Ovary (tissue), 10 donors: ENCODE measurements at places on chromosomes 5 and 9. TPM values are rescaled to one million over a fixed set of nuclear protein-coding genes. Genes with fewer than 3 reads are reported as not detected.

DNA sequence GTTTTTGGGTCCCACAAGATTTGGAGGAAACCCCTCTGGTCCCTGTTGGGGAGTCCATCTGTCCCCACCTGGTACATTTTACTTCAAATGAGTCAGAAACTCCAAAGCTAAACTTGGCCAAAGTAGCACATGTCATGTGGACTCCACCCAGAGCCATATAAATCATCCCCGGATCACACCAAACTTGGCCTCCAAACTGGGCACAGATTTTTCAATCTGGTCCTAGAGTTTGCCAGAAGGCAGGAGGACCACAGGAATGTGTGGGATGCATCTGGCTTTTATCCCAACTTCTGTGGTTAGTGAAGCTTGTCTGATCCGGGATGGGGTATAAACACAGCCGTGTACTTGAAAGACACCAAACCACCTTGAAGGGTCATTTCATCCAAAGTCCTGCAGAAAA, 66.3 kb downstream of the MAT2B start:
- peak; percentile 11 for DNase-seq

- DNase-seq: no peak
These were observed 28.3 kb downstream of the LRRC70 start for GRCh38 chr5:62606878-62607277.

DNA sequence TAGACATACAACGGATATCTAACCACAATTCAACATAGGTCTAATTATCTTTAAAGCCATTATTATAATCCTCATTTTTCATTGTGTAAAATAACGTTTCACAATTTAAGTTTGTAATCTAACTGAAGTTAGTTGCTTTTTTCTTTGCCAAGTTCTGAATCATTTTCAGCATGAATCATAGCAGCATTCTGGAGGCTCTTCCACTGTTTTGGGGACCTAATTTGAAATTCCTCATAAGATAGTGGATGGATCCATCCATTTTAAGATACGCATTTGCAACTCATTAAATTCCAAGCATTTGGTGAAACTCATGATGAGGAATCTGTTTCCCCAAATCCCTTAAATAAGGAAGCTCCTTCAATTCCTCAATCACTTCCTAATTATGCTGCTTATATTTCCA, 447.1 kb upstream of the CDH10 start:
- DNase-seq: no peak

DNA sequence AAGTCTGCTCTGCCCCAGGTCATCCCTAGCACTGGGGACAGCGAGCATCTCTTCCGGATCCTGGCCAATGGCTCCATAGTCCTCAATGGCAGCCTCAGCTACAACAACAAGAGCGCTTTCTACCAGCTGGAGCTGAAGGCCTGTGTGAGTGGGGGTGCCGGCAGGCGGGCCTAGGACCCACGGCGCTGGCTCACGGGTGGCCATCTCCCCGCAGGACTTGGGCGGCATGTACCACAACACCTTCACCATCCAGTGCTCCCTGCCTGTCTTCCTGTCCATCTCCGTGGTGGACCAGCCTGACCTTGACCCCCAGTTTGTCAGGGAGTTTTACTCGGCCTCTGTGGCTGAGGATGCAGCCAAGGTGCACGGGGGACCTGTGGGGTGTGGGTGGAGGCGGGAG, 25.9 kb downstream of the CDHR2 start:
- DNase-seq: no peak

DNA sequence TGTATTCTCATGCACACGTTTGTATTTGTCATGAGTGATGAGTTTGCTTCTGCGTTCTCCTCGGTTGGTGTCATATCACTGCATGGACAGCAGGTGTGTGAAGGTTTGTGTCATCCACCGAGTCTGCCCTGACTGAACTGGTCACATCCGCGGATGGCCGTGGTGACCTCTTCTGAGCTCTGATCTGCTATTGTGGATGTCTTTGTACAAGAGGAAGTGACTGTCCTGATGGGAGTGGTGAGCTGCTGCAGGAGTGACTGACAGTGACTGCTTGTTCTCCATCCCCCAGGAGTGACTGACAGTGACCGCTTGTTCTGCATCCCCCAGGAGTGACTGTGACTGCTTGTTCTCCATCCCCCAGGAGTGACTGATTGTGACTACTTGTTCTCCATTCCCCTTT, 69.9 kb downstream of the EHMT1 start:
- DNase-seq: no peak

DNA sequence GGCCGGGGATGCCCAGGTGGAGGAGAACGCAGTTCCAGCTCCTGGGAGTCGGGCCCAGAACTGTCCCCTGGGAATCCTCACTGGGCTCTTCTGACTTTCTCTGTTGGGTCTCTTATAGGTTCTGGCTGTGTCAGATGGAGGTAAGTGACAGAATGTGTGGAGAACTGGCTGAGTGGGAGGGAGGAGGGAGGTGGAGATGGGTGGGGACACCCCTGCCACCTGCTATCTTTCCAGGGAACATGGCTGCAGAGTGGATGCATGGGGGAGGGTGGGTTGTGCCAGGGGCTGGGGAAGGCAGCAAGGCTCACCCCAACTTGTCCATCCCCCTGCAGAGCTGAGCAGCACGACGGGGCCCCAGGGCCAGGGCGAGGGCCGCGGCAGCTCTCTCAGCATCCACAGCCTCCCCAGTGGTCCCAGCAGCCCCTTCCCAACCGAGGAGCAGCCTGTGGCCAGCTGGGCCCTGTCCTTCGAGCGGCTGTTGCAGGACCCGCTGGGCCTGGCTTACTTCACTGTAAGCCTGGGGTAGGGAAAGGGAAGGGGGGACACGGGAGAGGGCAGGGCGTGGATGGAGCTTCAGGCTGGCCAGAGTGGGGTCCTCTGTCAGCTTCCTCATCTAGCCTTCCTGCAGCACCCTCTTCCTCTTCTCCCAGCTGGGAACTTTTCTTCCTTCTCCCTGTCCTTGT, 8.3 kb downstream of the RGS14 start:
- DNase-seq: no peak

DNA sequence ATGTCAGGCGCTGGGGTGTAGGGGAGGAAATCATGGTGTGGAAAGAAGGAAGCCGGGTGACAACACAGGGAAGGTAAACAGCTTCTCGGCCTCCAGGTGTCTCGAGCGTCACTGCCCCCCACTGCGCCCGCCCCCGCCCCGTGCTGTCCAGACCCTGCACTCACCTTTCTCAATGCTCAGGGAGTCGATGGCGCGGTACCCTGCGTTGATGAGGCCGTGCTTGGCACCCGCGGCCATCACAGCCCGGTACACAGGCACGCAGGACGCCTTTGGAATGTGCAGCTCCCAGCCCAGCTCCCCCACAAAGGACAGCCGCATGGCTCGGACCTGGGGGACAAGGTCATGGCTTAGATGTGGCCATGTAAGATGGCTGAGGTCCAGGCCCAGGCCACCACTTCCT, 35.2 kb downstream of the DBH start:
- DNase-seq: no peak

GRCh38 chr9:85262333-85262732, 479.4 kb downstream of the AGTPBP1 start:
- no peak for DNase-seq

- no peak for DNase-seq
These were observed 494 bp upstream of the STK32A start for GRCh38 chr5:147234239-147234824.

DNA sequence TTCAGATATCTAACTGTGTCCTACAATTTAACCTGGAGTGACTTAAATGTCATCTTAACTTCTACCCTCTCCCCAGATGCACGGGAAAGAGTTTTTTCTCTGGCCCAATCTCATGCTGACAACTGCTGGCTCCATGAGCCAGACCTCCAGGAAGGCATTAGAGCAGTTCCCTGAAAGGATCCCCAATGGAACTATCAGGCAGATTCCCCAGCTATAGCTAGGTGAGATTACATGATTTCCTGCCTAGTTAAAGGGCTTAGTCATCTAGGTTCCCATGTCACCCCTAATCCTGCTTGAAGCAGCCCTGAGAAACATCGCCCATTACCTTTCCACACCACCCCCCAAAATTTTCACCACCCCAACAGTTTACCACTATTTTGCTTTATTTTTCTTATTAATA, 373.5 kb upstream of the TRPC7 start:
- DNase-seq: no peak

DNA sequence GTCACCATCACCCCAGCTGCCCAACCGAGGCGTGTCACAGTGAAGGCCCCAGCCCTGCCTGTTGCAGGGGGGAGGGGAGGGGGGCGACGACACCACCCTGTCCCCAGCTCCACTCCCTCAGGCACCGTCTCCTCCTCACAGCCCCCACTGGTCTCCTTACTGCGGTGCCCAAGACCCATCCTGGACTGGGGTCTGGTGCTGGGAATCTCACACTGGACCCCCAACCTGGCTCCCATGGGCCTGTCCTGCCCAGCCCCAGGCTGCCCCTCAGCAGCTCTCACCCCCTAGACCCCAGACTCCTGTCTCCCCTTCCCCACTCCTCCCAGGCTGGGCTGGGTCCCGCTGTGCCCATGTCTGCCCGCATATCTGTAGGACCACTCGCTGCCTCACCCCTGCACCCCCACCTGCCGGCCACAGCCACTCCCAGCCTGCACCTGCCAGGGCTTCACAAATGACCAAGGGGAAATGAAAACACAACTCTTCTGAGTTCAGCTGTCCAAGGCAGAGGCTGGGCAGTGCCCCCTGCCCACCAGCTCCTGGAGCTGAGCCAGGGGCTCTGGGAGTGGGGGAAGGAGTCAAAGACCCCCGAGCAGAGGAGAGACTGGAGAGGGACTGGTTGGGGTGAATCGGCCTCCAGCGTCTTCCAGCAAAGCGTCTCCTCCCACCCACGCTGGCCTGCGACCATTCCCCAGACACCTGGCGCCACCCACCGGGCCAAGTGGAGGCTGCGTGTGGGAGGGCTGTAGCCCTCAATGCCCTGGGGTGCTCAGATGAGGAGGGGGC, 32.6 kb upstream of the EGFL7 start:
- DNase-seq: peak; percentile 57

- DNase-seq: no peak
These were observed 1.9 kb upstream of the RGS14 start for GRCh38 chr5:177355868-177356168.

DNA sequence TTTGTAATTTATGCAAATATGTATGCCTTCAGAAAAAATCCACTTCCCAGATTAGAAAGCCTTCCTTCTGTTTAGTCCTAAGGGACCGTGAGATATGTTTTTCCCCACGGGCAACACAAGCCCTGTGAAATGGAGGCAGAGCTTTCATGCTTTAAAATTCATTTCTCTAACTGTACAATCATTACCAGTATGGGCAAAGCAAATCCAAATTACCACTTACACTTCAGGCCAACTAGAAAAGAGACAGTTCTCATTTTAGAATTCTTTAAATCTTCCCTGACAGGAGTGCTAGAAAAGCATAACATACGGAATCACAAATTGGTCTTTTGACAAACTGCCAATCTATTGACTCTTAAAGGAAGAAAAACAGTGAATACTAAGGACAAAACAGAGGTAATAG, 20.5 kb upstream of the TNPO1 start:
- no peak for DNase-seq

DNA sequence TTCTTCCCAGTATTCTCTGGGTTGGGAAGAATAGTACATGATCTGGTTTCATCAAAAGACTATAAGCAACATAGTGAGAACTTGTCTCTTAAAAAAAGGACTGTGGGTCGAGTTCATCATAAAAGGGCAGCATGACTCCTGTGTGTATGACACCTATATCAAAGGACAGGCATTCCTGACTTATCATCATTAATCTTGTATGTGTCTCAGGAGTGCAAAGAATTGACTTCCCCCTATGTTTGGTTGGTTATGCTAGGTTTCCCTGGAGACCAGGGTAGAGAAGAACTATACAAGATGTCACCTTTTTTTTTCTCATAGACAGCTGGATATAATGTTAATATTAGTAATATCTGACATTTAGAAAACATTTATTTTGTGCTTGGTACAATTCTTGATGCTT, 173.1 kb upstream of the ANKRD55 start:
- no peak for DNase-seq

GRCh38 chr5:32520356-32520755, 65.0 kb upstream of the SUB1 start:
- no peak for DNase-seq

DNA sequence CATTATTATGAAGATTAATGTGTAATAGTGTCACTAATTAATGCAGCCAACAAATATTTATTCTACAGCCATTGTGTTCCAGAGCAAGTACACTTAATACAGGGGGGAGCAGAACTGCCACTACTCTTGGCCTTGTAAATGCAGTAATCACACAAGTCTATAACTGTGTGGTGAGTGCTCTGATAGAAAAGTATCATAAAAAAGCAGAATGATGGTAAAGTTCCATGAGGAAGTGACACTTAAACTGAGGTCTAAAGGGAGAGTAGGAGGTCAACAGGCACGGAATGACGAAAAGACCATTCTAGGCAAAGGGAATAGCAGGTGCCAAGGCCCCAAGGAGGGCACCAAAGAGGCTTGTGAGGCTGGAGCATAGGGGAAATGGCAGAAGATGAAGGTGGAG, 142.9 kb downstream of the OSTF1 start:
- DNase-seq: no peak

DNA sequence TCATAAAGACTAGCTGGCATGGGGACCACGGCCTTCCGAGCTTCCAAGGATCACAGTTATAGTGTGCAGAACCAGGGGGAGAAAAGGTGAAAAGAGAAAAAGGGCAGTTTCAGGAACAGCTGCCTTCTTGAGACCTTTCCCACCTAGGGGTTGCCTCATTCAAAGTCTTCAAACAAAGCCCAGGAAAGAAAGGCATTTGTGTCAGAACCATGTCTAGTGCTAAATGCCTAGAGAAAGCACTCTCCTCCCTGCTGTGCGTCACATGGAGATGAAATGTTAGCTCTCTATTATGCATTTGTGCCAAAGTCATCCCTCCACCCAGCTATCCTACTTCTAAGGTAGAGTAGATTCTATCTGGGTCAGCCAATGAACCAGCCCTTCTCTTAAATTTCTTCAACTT, 1037.3 kb upstream of the WWC1 start:
- no peak for DNase-seq

DNA sequence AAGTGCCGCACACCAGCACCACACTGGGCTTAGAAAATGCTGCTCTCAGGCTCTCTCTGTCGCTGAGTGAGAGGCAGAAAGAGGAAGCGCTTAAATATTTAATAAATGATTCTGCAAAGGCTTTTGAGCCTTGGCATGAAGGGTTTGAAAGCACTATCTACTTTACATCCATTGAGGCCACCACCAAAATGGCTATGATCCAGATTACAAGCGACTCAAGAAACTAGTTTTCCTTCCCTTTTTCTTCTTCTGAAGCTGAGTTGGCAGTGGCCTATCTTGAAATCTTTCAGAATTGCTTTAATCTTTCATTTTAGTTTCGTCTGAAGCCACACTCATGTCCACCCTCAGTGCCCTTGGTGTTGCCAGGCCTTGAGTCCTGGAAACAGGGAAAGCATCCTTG, 59.5 kb downstream of the EBF1 start:
- DNase-seq: no peak

Gene RAB3C
- total RNA-seq: 3.1 TPM

Gene IFNA13
- total RNA-seq: not detected

Gene ZNF658
- 6.7 TPM for total RNA-seq

Gene KCNN2
- 1.1 TPM for total RNA-seq

Gene MARCHF11
- not detected for total RNA-seq

Gene SMIM15
- total RNA-seq: 51.1 TPM

Gene DIRAS2
- total RNA-seq: not detected
